Mesendoderm (in vitro differentiated cells): ENCODE measurements at places on chromosomes 5 and 9.

DNA sequence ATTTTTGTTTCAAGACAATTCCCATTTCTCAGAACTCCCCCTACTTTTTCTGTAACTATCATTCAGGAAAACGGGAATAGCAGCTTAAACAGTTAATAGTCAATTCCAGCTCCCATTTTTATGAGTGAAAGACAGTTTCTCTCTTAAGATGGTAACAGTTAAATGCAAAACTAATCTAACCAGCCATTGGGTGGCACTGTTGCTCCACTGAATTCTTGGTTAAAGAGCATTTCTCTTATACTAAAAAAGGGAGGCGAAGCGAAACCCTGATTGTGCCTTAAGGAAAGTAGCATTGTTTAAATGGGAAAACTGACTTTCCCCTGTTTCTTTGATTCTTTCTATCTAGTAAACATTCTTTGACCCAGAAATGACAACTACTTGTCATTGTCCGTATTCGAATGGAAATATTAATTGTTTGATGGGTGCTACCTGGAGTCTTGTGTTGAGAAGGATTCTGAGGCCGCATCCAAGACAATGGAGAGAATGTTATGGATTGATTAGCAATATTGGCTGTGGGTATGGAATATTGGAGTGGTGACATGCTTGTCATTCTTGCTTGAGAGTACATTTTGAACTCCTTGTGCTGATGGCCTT is 507.8 kb downstream of the MAT2B start:
- no peaks in the 10 kb centered on the region for H3K36me3 ChIP-seq
- H3K4me1 ChIP-seq, result no peaks in the 10 kb centered on the region
- peak; percentile 79 for DNase-seq
- no peak overlapping the region for H3K27ac ChIP-seq
- no peaks in the 10 kb centered on the region for H3K27me3 ChIP-seq

DNA sequence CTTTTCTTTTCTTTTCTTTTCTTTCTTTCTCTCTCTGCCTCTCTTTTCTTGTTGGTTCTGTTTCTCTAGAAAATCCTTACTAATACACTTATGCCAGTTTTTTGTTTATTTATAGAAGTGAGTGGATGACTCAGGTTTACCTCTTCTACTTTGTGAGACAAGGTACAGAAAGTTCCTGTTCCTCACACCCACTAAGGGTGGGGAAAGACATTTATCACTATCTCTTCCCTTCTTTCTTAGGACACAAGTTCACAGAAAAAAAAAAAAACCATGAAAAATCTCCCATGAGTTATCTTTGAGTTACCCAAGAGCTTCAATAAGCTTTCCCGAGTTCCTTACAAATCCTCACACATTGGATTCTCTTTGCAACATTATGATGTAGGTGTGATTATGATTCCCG is 60.9 kb upstream of the CD180 start:
- no peak overlapping the region for H3K4me3 ChIP-seq
- no peaks in the 10 kb centered on the region for H3K4me1 ChIP-seq
- DNase-seq, result no peak
- H3K27ac ChIP-seq, result no peak overlapping the region
- H3K27me3 ChIP-seq, result no peaks in the 10 kb centered on the region

DNA sequence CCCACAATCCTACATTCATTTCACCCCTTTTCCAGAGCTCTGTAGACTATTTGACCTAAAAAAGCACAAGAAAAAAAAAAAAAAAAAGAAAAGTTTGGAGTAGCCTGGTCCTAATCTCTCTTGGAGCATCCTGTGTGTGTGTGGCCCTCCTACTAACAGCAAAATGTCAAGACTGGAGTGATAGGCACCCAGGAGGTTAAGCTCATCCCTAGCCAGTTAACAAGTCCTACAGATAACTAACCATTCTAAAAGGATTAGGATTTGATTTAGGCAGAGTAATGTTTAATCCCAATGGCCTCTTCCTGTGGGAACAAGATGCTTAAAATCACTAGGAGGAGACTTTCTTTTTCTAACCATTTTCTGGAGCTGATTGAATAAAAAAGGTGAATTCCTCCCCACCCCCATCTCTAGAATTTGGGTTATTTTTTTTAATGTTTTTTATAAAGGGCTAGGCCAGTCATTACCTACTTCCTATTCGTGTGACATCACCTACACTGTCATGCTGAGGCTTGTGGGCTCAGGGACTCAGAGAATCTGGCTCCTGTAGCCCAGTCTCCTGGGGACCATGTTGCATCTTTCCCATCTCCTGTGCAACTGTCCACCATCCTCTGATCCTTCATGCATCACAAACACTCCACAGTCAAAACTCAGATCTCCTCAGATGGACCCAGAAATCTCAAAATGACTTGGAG is 43.2 kb upstream of the NR3C1 start:
- peaks cover 3% of the 10 kb centered on the region for H3K4me1 ChIP-seq
- no peaks in the 10 kb centered on the region for H3K27me3 ChIP-seq
- H3K27ac ChIP-seq, result no peak overlapping the region
- peak; percentile 87 for DNase-seq
- H3K36me3 ChIP-seq, result no peaks in the 10 kb centered on the region

DNA sequence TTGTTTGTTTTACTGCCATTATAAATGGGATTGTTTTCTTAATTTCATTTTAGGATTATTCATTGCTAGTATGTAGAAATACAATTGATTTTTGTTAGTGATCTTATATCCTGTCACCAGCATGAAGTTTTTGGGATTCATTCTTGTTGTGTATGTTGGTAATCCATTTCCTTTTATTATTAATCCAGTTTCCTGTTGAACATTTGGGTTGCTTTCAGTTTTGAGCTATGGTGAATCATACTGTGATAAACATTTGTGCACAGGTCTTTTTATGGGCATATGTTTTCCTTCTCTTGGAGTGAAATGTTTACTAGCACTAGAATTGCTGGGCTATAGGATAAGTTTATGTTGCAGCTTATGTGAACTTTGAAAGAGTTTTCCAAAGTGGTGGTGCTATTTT is 69.6 kb downstream of the MAN2A1 start:
- H3K36me3 ChIP-seq, result peaks cover 2% of the 10 kb centered on the region
- no peak overlapping the region for H3K27ac ChIP-seq
- H3K4me3 ChIP-seq, result no peak overlapping the region
- no peaks in the 10 kb centered on the region for H3K4me1 ChIP-seq
- no peaks in the 10 kb centered on the region for H3K27me3 ChIP-seq
- no peak for DNase-seq

DNA sequence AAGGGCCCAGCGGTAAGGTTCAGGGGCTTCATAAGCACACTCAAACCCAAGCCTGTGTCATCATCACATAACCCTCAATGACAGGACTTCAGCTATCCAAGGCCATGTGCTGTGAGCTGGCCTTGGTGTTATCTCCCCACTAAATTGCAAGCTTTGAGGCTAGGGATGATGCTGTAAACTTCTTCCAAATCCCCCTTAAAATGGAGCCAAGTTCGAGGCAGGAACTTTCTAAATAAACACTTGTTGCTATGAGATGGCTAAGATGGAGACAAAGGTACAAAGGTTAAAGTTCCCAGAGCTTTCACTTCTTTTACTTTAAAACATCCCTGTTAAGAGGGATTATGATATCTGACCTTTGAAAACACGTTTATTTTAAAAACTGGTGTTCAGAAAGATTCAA is 123.6 kb downstream of the MYO10 start:
- no peaks in the 10 kb centered on the region for H3K36me3 ChIP-seq
- H3K4me1 ChIP-seq, result no peaks in the 10 kb centered on the region
- no peak overlapping the region for H3K27ac ChIP-seq
- H3K4me3 ChIP-seq, result no peak overlapping the region

DNA sequence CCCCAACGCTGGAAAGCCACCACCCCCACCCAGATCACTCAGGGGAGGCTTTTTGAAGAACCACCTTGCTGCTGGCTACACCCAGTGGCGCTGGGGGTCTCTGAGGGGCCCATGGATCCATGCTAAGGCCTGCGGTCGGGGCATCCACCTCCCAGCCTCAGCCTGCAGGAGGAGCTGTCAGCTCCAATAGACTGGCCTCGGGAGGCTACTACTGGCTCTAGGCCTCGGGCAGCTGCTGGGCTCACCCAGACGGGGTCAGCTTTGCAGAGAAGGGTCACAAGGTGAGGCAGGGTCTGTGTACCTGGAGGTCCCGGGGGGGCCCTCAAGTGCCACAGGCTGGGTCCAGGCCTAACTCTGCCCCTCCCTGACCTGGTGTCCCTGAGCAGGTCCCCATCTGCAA is 193.7 kb downstream of the OLFM1 start:
- no peaks in the 10 kb centered on the region for H3K36me3 ChIP-seq
- no peak overlapping the region for H3K27ac ChIP-seq
- DNase-seq, result peak; percentile 22
- H3K4me1 ChIP-seq, result no peaks in the 10 kb centered on the region
- no peaks in the 10 kb centered on the region for H3K27me3 ChIP-seq

- no peaks in the 10 kb centered on the region for H3K36me3 ChIP-seq
- no peak overlapping the region for H3K4me3 ChIP-seq
- no peaks in the 10 kb centered on the region for H3K4me1 ChIP-seq
- H3K27ac ChIP-seq, result no peak overlapping the region
- DNase-seq, result peak; percentile 5
Observed at GRCh38 chr5:23007236-23007635, 154.1 kb upstream of the CDH12 start.

- H3K4me3 ChIP-seq, result no peak overlapping the region
- no peak overlapping the region for H3K27ac ChIP-seq
- peaks cover 3% of the 10 kb centered on the region for H3K4me1 ChIP-seq
- DNase-seq, result no peak
Observed at GRCh38 chr5:16580382-16580781, 36.4 kb downstream of the RETREG1 start.

- H3K27me3 ChIP-seq, result no peaks in the 10 kb centered on the region
- no peak overlapping the region for H3K4me3 ChIP-seq
- DNase-seq, result no peak
Observed at GRCh38 chr9:134557331-134557730, 84.3 kb upstream of the COL5A1 start.

GRCh38 chr5:128782446-128782845 is 182.8 kb upstream of the SLC27A6 start:
- H3K27ac ChIP-seq, result no peak overlapping the region
- no peaks in the 10 kb centered on the region for H3K27me3 ChIP-seq
- no peak for DNase-seq
- H3K4me3 ChIP-seq, result no peak overlapping the region
- no peaks in the 10 kb centered on the region for H3K36me3 ChIP-seq

- H3K27ac ChIP-seq, result no peak overlapping the region
- DNase-seq, result no peak
- H3K4me1 ChIP-seq, result no peaks in the 10 kb centered on the region
- H3K36me3 ChIP-seq, result no peaks in the 10 kb centered on the region
- H3K4me3 ChIP-seq, result no peak overlapping the region
Observed at GRCh38 chr5:65086234-65086890, 317.6 kb downstream of the CWC27 start.

DNA sequence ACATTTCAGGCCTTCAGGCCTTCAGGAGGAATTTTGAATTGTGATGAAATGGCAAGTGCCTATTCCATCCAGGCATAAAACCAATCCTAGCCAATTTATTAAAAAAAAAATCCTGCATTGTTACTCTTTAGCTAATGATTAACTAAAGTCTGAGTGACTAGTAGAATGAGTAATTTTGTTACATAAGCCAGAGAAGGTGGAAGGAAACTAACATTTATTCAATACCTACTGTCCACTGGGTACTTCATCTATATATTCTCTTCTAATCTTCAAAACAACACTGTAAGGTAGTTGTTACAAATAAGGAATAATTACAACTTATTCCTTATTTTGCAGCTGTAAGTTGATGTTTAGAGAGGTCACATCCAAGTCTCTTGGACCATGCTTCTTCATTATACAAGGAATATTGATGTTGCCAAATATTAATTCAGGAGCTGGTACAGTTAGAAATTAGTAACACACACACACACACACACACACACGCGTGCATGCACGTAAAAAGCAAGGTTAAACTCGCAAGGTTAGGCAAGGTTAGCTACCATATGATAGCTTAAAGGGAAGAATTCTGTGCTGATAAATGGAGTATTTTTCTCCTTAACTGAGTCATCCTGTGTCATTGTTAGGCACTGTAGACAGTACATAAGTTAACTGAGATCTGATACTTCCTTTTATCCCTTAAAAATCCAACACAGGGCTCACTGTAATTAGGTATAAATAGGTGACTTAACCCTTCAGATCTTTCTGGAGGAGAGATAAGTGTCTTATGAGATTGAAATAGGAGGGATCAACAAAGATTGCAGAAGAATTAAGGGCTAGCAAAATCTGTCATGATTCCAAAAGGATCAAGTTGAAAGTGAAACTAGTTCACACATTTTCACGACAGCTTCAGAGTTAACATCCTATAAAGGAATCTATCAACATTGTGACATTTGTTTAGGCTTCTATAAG is 596.9 kb downstream of the PDE4D start:
- H3K27me3 ChIP-seq, result no peaks in the 10 kb centered on the region
- H3K36me3 ChIP-seq, result no peaks in the 10 kb centered on the region
- no peak overlapping the region for H3K4me3 ChIP-seq
- H3K27ac ChIP-seq, result no peak overlapping the region
- H3K4me1 ChIP-seq, result no peaks in the 10 kb centered on the region

DNA sequence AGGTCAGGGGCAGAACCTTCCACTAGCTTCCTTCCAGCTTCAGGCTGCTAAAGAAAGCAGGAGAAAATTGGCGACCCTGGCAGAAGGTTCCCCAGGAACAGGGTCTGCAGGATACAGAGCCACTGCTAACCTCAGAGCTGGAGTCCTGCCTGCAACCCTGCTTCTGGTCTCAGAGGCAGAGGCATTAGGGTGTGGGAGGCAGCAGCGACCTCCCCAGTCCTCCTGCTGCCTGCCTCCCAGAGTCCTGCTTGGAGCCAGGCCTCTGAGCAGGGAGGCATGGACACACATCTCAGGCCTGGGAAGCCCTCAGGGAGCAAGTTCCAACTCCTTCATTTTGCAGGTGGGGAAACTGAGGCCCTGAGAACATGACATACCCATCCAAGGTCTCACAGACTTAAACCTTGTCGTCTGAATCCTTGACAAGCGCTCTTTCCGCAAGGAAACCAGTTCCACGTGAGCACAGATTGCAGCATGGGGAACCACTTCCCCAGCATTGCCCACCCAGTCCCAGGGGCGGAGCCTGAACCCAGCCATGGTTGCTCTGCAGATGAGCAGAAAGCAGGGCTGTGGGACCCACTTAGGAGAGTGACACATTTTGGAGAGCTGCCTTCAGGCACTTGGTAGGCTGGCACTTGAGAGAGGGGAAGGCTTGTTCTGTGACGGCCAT is 28.2 kb upstream of the HAND1 start:
- H3K4me1 ChIP-seq, result no peaks in the 10 kb centered on the region
- no peak for DNase-seq
- H3K27me3 ChIP-seq, result no peaks in the 10 kb centered on the region
- no peaks in the 10 kb centered on the region for H3K36me3 ChIP-seq

- no peak for DNase-seq
- H3K36me3 ChIP-seq, result no peaks in the 10 kb centered on the region
- H3K27ac ChIP-seq, result no peak overlapping the region
- no peaks in the 10 kb centered on the region for H3K27me3 ChIP-seq
- peaks cover 7% of the 10 kb centered on the region for H3K4me1 ChIP-seq
Observed at GRCh38 chr5:150162142-150162513, 4.5 kb upstream of the CDX1 start.

GRCh38 chr9:13387734-13388067 is 108.2 kb upstream of the MPDZ start:
- no peaks in the 10 kb centered on the region for H3K36me3 ChIP-seq
- H3K27ac ChIP-seq, result no peak overlapping the region
- H3K27me3 ChIP-seq, result no peaks in the 10 kb centered on the region
- H3K4me1 ChIP-seq, result no peaks in the 10 kb centered on the region

- no peaks in the 10 kb centered on the region for H3K27me3 ChIP-seq
- no peaks in the 10 kb centered on the region for H3K4me1 ChIP-seq
- H3K27ac ChIP-seq, result no peak overlapping the region
- H3K4me3 ChIP-seq, result no peak overlapping the region
- no peak for DNase-seq
Observed at GRCh38 chr5:55866934-55867333, 15.8 kb downstream of the IL31RA start.
